ENCODE measurements at places on chromosomes 12 and 14.

GRCh38 chr12:83859021-83859420, 1053.6 kb downstream of the SLC6A15 start:
- DNase-seq, result no peak

DNA sequence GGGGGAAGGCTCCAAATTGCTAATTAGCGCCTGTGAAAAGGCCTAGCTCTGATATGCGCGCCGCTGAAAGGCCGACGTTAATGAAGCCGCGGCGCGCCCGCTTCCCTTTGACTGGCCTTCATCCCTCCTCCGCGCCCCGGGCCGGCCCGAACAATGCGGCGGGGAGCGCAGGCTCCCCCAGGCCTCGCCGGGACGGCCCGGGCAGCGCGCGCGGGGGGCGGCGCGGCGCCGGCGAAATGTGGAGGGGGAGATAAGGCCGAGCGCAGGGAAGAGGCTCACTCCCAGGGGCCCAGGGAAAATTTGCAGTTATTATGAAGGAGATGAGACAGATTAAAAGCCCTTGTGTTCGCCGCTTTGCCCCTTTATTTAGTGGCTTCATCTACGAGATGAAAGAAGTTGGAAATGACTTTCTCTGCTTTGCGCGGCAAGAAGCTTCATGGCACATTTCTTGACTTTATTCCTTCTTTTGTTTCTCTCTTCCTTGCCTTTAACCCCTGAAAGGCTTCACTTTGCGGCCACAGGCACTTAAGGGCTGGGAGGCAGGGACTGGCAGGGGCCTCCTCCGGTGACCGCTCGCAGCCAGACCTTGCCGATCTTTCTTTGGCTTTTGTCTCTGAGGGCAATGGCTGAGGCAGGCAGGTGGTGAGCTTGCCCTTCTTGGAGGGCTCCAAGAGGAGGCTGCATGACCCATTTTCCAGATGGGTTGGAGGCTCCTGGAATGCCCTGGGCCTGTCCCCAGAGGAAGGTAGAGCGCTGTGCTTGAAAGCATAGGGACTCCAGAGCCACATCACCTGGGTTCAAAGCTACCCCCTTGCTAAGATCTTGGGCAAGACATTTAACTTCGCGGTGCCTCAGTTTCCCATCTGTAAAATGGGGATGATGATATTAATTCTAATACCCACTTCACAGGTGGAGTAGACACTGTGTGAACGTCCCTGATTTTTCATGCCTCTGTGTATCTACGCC, 12.7 kb upstream of the GPATCH2L start:
- peak; percentile 40 for DNase-seq

GRCh38 chr12:11433664-11434063, 38.3 kb upstream of the PRB2 start:
- no peak for DNase-seq

- peak; percentile 87 for DNase-seq
Observed at GRCh38 chr12:10365696-10366405, 24.0 kb downstream of the KLRK1 start.

DNA sequence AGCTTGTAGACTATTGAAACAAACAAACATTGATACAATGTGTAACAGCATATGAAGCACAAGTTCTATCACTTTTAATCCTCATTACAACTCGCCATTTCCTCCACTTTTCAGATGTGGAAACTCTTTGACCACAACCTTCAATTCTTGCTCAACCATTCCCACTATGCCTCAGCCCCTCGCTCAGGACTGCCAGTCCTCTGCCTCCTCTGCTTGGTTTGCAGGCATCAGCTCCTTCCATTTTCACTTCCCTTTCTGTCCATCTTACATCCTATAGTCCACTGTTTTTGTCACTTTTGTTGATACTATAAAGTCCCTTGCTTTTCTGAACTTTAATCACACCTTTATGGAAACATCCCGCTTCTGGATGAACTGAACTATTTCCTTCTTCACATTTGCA, 28.2 kb upstream of the CD27 start:
- no peak for DNase-seq

DNA sequence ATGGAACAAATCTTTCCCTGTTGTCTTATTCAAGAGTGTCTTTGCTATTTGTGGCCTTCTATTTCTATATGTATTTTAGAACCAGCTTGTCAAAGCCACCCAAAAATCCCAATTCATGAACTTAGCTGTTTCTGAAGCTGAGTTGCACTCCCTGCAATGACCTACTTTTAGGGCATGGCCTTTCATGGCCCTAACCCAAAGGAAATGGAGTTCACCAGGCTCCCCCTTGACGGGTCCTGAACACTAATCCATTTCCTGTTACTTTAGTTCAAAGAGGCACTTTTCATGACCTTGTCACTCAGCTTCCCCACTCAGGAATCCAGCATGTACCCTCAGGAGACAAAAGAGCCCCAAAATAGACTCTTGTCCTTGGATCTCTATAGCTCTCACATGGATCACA, 7.6 kb downstream of the TMED8 start:
- DNase-seq, result no peak

DNA sequence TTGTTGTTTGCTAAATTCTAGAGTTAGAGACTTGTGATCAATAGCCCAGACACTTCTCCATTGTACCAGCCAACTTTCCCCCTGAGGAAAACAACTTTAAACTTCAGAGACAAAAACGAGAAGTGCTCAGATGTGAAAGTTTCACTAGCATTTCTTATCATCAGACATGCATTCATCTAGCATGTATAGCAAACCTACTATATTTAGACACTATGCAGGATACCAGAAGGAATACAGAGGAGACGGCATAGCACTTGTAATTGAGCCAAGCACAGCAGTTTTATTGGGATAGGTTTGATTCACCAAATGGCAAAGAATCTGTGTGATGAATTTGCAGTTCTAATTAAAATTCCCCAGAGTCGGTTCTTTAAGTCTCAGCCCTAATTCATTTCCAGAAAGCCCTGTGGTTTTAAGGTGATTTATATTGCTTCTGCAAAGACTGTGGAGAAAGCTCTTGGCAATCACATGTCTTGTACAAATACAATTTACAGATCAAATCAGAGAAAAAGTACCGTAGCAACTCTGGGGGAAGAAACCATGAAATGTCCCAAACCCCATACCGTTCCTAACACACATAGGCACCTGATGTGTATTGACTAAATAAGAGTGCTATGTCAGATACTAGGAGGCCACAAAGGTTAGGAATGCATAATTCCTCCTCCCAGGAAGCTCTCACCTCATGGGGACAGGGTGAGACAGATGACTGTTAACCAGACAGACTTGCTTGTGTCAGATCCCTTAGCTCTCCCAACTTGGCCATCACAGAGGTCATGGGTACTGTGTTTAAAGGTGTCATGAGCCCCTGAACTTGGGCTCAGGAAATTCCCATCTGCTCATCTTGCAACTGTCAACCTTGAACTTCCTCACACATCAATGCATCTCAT, 69.6 kb upstream of the KRAS start:
- DNase-seq, result peak; percentile 85

DNA sequence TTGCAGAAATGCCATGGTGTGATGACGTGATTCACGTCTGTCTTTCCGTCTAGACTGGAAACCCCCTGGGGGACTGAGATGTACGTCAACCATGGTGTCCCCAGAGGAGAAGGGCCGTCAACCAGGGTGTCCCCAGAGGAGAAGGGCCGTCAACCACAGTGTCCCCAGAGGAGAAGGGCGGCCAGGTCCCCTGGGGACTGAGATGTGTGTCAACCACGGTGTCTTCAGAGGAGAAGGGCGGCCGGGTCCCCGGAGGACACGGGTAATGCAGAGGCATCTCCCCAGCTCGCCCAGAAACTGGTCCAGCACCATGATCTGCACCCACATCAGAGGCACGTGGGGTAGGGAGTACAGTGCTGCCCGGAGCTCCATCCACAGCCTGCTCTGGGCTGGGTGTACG, 30.6 kb upstream of the GALNT9 start:
- DNase-seq, result no peak

- DNase-seq, result no peak
Observed at GRCh38 chr14:98227727-98228111, 1044.3 kb downstream of the BCL11B start.

- DNase-seq, result no peak
Observed at GRCh38 chr12:82504409-82504808, 146.1 kb downstream of the METTL25 start.

- DNase-seq, result peak; percentile 13
Observed at GRCh38 chr14:68421116-68421515, 371.8 kb downstream of the ZFP36L1 start.

GRCh38 chr12:6914947-6915788, 788 bp downstream of the ENO2 start:
- peak; percentile 61 for DNase-seq

DNA sequence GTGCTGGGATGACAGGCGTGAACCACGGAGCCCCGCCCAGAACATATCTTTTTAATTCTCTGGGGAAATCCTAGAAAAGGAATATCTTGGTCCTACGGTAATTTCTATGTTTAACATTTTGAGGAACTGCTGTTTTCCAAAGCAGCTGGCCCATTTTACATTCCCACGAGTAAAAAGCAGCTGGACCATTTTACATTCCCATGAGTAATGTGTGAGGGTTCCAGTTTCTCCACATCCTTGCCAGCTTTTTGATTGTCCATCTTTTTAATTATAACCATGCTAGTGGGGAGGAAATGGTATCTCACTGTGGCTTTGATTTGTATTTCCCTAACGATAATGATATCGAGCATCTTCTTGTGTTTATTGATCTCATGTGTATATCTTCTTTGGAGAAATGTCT, 4.4 kb upstream of the P2RX4 start:
- no peak for DNase-seq

DNA sequence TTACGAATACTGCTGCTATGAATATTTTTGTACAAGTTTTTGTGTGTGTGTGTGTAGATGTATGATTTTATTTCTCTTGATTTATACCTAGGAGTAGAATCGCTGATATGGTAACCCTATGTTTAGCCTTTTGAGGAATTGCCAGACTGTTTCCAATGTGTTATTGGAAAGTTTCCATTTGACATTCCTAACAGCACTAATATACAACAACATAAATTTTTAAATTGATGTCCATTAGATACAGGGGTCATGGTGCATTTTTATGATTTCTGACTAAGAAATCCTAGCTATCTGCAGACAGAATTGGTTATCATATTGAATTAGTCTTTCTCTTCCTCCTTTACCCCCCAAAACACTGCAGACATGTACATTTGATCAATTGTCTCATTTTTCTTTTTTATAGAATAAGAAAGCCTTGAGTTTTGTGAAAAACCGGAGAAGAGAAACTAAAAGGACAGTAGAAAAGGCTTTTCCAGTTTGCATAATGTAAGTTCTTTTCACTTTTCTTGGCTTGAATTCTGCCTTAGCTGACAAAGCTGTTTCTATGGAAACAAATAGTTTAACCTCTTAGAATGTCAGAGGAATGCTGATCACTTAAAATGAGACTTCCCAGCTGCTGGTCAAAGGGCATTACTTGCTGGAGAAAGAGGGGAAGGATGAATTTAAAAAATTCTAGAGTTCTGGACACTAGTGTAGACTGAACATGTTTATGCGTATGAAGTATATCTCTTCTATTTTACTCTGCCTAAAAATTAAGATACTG, 28.2 kb downstream of the PALS1 start:
- DNase-seq, result no peak

DNA sequence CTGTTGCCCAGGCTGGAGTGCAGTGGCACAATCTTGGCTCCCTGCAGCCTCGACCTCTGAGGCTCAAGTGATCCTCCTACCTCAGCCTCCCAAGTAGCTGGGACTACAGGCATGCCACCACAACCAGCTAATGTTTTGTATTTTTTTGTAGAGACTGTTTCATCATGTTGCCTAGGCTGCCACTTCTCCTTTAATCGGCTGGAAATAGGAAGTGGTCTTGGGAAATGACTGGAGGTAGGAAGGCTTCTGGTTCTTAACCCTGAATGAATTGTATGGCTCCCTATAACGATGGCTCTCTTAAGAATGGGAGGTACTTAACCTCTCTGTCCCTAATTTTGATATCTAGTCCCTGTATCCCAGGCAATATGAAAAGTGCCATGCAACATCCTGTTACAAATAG, 113.9 kb upstream of the USP15 start:
- DNase-seq, result peak; percentile 23

GRCh38 chr14:58985786-58986185, 202.7 kb upstream of the DAAM1 start:
- no peak for DNase-seq

- DNase-seq, result no peak
Observed at GRCh38 chr14:103177376-103177775, 54.1 kb downstream of the TNFAIP2 start.

DNA sequence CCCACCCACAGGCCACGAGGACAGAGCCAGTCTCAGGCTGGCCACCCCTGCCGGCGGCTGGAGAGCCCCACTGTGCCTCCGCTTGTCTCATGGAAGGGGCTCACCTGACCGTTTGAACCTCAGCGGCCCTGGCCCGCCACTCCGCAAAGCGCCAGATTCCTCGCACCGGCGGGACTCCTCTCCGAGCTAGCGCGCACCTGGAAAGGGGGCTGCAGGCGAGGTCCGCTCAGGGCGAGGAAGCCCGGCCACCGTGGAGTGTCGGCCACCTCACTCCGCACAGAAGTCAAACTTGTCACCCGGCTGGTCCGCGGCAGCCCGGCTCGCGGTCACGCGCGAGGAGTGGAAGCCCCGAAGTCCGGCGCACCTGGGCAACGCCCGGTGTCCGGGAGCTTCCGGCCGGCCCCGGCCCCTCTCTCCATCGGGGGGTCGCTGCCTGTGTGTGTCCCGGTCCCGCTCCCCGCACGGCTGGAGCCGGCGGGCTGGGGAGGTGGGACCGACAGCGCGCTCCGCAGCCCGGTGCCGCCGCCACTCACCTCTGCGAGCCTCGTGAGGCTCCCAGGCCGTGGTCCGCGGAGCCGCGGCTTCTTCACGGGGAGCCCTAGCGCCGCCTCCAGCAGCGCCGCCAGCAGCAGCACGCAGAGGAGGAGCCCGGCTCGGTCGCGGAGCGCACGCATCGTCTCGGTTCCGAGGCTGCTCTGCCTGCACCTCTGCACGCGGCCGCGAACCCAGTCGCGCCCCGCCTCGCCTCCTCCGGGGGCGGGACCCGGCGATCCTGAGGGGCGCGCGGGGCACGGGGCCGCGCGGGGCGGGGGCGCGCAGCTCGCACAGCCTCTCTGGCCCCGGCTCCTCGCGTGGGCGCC, at the start of gene ISM2:
Gene ISM2 (minus strand): TSS at position 697 of the 860 bp plus-strand sequence. CDS start 23 bp downstream, at position 674.
- DNase-seq, result no peak

DNA sequence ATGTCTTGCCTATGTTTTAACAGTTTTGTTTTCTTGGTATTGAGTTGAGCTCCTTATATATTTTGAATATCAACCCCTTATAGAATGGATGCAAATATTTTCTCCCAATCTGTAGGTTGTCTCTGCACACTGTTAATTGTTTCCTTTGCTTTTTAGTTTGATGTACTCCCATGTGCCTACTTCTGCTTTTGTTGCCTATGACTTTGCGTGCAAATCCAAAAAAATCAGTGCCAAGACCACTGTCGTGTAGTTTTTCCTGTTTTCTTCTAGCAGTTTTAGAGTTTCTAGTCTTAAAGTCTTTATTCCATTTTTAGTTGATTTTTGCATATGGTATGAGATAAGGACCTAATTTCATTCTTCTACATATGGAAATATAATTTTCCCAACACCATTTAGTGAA, 28.8 kb downstream of the SENP1 start:
- no peak for DNase-seq

- DNase-seq, result no peak
Observed at GRCh38 chr12:3043406-3043805, 33.8 kb upstream of the TSPAN9 start.

DNA sequence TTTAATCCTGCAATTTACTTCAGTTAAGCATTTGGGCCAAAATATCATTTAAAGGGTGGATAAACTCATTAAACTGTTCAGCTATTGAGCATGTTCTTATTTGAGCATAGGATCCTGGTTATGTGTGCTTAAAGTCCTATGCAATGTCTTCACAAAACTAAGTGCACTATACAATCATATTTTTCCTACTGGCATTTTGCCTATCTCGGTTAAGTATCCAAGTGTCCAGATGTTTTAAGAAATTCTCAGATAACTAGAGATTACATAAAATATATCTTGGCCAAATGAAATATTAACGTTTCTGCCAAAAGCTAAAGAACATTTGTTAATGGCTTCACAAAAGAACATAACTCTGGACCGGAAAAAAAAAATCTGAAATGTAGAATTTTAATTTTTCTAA, 250.8 kb upstream of the LRFN5 start:
- DNase-seq, result no peak

All from OCI-M1 (cell line).